ENCODE measurements at places on chromosomes 7 and 10.

GRCh38 chr7:70092314-70093204 lies 494.3 kb downstream of the AUTS2 start:
- no peak for DNase-seq

- DNase-seq: no peak
Measured at GRCh38 chr10:50511492-50512213, 112.1 kb downstream of the SGMS1 start.

GRCh38 chr7:134527979-134528371 lies 608 bp downstream of the AKR1B10 start:
- no peak for DNase-seq

GRCh38 chr7:50656141-50656895 lies 91.1 kb upstream of the DDC start:
- DNase-seq: no peak
